ENCODE measurements at places on chromosomes 7 and 10. TPM values are rescaled to one million over a fixed set of nuclear protein-coding genes. Genes with fewer than 3 reads are reported as not detected.

GRCh38 chr7:3065724-3066143 lies 22.1 kb upstream of the CARD11 start:
- DNase-seq: peak; percentile 81

The PLXNA4 gene
- 0.46 TPM for total RNA-seq

GRCh38 chr10:43404704-43405084 lies 4.3 kb downstream of the HNRNPF start:
- DNase-seq: no peak

- peak; percentile 24 for DNase-seq
Observed at GRCh38 chr10:80144067-80144695, 11.7 kb downstream of the PLAC9 start.
